ENCODE measurements at places on chromosomes 12 and 14.

- DNase-seq, result no peak
These were observed 1006.0 kb upstream of the USP15 start for GRCh38 chr12:61254225-61254624.

DNA sequence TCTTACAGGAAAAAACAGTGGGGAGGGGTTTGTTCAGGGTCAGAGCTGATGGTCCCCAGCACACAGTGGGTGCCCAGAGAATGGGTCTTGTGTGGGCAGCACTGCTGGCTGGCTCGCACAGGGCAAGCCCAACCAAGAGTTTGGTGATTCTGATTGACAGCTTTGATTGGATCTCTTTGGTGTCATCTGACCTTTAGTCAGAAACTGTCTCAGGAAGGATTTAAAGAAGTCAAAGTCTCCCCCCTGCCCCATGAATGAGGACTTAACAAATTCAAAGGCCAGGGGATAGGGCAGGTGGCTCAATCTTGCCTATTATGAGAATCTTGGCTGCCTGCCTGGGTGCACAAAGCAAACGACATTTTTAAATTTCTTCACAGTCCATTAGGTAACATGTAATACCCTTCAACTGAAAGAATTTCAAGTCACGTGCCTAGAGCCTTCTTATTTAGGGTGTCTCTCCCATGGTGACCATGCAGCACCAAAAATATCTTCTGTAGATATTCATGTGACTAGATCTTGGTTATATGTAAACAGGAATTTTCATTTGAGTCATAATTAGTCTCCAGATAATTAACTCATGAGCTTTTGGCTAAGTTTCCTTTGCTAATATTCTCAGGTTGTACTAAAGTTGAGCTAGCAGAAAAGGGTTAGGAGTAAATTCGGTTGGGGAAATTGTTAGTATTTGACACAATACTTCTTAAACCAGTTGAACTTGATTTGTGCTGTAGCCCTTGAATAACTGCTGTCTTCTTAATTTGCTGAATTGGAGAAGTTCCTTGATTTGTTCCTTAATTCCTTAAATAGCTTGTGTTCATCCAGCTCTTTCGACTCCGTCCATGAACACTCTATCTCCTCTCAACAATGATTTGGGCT is 54.5 kb upstream of the HECTD1 start:
- no peak for DNase-seq

DNA sequence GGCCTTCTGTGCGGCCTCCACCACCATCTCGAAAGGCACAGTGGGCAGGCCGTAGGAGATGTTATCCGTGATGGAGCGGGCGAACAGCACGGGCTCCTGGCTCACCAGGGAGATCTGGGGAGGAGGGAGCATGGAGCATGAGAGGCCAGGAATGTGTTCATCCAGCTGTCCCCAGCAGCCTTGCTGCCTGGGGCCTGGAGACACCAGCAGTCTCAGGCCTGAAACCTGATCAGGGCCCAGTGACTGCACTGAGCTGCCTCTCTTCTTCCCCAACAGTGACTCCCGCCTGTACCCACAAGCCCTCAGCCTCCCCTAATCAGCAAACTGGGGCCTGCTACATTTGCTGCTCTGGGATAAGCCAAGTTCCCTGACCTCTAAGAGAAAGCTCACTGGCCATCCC is 30.9 kb downstream of the ABCB9 start:
- no peak for DNase-seq

DNA sequence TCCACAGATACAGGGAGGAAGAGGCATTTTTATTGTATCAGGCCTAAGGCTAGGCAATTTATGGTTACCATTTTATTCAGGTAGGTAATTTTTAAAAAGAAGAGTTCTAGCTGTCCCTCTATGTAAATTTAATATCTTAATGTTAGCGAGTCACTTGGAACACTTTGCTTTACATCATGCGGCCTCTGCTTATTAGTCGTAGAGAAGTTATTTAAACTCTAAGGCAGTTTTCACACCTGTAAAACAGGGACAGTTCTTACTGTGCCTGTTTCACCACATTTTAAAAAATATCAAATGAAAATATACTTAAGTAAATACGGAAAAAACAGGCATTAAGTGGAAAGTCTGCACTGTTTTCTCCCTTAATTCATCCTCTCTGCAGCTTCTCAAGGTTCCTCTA is 71.4 kb upstream of the POC1B start:
- DNase-seq, result no peak

- DNase-seq, result no peak
These were observed 9.9 kb downstream of the ESPL1 start for GRCh38 chr12:53277981-53278380.

GRCh38 chr14:65835501-65835900 is 423.0 kb downstream of the FUT8 start:
- no peak for DNase-seq

DNA sequence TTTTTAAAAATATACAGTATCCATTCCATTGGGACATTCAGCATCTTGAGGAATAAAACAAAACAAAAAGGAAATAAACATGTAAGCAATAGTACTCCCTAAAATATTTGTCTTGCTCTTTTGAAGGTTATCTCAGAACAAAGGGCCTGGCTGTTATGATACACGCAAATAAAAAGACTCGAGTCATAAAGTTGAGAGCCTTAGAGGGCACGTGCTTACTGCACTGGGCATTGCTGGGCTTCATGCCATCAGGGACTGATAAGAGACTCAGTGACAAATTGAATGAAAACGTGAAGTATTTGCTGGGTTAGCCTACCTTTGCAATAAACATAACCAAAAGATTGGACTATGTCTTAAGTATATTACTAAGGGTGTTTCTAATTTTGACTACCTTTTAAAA is 118.9 kb downstream of the SLC35F4 start:
- DNase-seq, result no peak

DNA sequence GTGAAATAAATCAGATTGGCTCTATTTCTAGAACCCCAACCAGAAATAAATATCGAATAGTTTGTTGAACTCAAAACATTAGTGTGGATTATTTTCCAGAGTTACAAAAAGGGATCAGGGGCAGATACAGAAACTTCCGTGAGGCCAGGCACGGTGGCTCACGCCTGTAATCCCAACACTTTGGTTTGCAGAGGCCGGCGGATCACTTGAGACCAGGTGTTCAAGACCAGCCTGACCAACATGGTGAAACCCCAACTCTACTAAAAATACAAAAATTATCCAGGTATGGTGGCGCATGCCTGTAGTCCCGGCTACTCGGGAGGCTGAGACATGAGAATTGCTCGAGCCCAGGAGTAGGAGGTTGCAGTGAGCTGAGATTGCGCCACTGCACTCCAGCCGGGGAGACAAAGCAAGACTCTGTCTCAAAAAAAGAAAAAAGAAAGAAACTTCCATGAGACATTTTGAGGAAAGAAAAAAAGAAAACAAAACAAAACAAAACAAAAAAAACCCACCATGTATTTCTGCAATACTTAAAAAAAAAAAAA is 2.1 kb downstream of the FBXO21 start:
- no peak for DNase-seq

GRCh38 chr12:3551386-3551785 is 60.4 kb downstream of the PRMT8 start:
- DNase-seq, result no peak

DNA sequence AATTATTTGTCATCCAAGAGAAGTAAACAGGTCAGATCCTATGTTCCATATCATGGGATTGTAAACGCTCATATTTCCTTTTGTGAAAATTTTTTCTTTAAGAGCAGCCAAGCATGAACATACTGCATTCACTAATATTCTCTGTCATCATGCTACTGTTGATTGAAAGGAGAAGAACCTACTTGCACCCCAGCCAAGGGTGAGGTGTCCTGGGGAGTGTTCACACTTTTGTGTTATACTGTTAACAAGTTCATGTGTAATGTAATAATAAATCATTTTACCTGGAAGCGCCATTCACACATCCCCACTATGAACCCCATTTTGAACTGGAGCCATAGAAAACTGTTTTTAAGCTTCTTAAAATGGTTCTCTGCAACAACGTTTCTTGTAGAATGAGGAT is 53.6 kb downstream of the HMGA2 start:
- no peak for DNase-seq

- no peak for DNase-seq
These were observed 27.7 kb downstream of the KRT18 start for GRCh38 chr12:52976574-52977071.

DNA sequence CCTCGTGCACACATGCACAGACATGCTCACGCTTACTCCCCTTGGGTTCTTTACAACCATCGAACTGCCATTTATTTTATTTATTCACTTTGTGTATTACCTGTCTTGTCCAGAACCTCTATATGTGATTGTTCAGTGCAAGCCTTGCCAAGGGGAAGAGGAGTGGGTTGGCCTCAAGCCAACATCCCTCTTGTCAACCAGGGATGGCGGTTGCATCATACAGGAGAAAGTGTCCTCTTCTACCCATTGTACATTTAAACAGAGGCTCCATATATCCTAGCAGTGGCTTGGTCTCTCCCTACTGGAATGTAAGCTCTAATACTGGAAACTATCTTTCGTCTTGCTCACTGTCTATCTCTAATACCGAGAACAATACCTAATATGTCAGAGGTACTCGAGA is 108.4 kb downstream of the C12orf42 start:
- no peak for DNase-seq

DNA sequence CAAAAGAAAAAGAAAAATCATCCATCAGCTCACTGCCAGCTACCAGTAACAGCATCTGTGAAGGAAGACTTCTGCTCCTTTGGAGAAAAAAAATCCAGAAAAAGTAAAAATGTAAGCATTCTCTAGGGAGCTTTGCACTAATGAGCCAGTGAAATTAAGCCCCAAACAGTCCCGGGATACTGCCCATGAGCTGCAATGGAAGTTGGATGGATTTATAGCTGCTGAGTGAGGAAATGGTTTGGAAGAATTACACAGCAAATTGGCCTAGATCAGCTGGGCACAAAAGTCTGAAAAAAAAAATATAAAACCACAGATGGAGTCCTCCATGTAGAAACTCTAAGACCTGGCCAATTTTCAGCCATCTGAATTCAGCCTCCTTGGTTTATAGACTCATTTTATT is 462.9 kb upstream of the USP15 start:
- no peak for DNase-seq

GRCh38 chr14:34872822-34873588 is 2.2 kb downstream of the BAZ1A start:
- no peak for DNase-seq

DNA sequence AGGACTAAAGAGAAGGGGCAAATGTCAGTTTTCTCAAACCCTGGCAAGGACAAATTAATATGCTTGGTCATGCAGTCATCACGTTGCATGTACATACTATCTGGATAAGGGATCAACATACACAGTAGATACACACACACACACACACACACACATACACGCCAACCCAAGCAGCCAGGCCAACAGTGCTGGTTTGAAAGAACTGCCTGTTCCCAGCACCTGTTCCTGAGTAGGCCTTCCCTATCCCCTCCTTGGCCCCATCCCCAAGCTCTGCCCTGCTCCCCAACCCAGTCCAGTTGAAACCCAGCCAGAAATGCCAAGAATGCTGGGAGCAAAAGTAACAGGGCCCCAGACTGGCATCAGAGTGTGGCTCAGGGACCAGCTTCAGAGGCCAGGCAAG is 4.4 kb downstream of the ITGA7 start:
- no peak for DNase-seq

- DNase-seq, result no peak
These were observed 44.1 kb upstream of the AMN start for GRCh38 chr14:102878174-102878969.

GRCh38 chr12:131564845-131565244 is 146.0 kb upstream of the SFSWAP start:
- DNase-seq, result no peak

GRCh38 chr12:30012816-30013450 is 229.2 kb upstream of the TMTC1 start:
- DNase-seq, result no peak

DNA sequence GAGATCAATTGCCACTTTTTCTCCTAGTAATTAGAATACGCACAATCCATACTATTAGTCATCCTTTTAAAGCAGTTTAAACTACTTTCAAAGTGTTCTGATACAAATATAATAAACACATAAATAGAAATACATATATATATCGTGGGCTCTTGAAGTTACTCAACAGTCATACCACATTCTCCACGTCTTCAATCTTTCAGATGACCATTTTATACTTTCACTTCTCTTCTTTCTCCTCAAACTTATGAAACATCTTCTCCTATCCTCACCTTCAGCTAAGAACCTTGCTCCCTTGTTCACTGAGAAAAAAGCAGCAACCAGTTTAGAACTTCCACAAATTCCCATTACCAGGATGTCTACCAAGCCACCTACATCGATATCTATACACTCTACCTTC is 19.2 kb downstream of the CEP290 start:
- no peak for DNase-seq

DNA sequence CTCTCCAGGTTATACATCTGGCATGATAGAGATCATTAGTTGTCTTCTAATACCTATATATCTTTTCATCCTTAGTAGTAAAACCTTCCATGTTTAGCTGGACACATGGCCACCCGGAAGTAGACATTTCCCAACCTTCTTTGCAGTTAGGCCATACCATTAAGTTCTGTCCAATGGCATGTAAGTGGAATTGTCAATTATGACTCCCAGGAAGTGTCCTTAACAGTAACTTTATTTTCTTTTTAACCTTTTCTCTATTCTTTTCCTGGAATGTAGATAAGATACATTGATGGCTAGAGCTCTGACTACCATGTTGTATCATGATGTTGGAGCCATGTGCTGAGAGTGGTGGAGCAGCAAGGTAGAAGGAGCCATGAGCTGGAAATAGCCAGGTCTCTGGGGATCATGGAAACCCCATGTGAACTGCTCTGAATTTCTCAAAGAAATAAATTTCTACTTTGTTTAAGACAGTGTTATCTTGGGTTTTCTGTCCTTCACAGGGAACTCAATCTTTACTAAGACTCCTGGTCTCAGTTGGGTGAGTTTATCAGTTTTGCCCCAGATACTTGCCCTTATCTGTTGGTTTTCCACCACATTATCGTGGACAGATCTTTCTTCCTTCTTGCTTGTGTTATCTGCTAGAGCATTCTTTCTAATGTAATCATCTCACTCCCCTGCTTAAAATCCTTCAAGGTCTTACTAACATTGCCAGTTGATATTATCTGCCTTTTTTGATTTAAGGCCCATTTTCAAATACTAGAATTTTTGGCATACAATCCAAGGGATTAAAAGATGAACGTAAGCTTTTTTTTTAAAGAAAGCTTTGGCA is 5.1 kb upstream of the LTA4H start:
- no peak for DNase-seq

GRCh38 chr14:99124482-99125105 is 147.4 kb downstream of the BCL11B start:
- no peak for DNase-seq

DNA sequence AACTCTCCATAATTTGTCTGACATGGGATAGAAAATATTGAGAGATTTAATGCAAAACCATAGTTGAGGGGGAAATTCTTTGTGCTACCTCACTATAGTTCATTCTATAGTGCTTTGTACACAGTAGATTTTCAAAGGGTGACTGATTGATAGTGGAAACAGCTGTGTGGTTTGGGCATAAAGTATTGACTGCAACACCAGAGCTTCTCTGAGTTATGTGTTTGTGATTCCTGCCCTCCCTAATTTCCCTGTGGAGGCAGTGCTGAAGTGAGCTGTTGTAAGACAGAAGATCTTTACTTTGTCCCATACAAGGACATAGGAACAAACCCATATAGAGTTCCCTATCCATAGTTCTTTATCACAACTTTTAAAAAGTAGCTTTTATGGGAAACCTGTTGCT is 47.1 kb downstream of the PTPRQ start:
- DNase-seq, result no peak

Data from stimulated activated CD8-positive, alpha-beta memory T cell treated with anti-CD3 and anti-CD28 coated beads, Interleukin-15, amount 100 ng/mL, for 4 hours (primary cell).